ENCODE measurements at places on chromosomes 2 and 18.

- no peak for DNase-seq
Measured at GRCh38 chr18:64240316-64240715, 91.4 kb upstream of the LINC00305 start.

DNA sequence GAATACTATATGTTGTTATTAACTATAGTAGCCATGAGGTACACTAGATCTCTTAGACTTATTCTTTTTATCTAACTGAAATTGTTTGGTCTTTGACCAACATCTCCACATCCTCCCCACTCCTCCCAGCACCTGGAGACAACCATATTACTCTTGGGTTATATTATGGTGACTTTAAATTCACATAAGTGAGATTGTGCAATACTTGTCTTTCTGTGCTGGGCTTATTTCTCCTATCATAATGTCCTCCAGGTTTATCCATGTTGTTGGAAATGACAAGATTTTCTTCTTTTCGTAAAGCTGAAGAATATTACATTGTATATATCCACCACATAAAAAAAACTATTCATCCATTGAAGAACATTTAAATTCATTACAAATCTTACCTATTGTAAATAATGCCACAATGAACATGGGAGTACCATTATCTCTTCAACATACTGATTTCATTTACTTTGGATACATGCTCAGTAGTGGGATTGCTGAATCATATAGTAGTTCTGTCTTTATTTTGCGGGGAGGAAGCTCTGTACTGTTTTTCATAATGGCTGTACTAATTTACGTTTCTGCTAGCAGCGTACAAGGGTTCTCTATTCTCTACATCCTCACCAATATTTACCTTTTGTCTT is 159.2 kb upstream of the SCN7A start:
- no peak for DNase-seq

DNA sequence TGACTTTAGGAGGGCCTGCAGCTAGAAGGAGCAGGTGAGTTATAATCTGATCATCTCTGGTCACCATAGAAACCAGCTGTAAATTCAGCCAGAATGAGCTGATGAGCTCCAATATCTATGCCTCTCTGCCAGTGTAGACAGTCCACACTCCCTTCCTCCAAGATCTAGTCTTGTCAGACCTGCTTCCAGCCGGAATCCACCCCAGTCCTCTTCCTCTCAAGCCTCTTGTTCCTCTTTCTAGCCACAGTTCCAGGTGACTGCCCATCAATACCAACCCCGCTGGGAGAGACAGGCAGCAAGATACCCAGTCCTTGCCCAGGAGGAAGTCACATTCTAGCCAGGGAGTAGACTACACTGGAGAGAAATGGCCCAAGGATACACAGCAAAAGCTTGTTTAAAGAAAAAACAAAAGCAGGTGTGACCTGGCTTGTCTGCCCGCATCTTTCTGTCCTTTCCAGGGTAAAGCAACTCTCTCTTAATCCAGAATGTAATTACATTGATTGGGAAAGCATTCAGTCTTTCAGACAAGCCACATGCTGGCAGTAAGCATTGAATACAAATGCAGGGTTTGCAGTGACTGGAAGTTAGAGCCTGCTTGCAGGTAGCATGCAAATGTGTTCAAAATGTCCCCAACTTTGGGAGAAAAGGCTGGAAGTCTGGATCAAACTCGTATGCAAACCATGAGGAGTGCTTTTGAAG is 9.0 kb upstream of the SLC35F6 start:
- no peak for DNase-seq

DNA sequence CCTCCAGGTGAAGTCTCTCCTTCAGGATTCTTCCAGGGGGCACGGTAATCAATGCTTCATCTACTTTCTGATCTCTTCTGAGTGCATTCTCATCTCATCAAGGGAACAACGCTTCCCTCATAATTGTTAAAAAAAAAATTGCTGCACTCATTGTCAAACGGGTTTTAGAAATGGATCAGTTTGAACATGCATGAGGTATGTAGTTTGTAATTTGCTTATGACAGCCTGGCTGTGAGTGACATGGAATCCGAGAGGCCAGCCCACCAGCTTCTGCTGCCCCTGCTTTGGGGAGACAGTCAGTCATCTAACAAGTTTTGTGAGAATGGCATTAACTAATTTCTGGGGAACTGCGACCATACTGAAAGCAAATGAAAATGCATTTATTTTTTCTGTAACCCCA is 791.9 kb upstream of the SOX11 start:
- DNase-seq, result no peak

GRCh38 chr2:168371273-168372019 is 84.6 kb upstream of the CERS6 start:
- DNase-seq, result no peak

- DNase-seq, result no peak
Measured at GRCh38 chr18:60693426-60693825, 320.9 kb upstream of the MC4R start.

- no peak for DNase-seq
Measured at GRCh38 chr2:182240862-182241371, 185.9 kb downstream of the PDE1A start.
